ENCODE measurements at places on chromosomes 4 and X.

- DNase-seq, result no peak
These were observed 350.0 kb upstream of the CASK start for GRCh38 chrX:42273387-42273786.

DNA sequence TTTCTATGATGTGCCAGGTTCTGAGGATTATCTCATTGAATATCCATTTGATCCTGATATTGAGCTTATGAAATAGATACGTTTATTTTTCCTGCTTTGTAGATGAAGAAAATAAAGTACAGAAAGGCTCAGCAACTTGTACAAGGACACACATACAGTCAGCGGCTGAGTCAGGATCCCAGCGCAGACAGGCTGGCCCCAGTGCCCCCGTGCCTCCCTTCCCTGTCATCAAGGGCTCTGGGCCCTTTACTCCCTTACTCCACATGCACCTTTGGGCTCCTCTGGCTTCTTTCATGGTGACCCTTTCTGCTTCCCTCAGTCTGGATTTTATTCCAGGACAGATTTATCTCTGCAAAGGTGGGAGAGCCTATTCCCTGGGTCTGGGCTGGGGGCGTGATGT, 12.8 kb downstream of the RASL11B start:
- DNase-seq, result no peak

DNA sequence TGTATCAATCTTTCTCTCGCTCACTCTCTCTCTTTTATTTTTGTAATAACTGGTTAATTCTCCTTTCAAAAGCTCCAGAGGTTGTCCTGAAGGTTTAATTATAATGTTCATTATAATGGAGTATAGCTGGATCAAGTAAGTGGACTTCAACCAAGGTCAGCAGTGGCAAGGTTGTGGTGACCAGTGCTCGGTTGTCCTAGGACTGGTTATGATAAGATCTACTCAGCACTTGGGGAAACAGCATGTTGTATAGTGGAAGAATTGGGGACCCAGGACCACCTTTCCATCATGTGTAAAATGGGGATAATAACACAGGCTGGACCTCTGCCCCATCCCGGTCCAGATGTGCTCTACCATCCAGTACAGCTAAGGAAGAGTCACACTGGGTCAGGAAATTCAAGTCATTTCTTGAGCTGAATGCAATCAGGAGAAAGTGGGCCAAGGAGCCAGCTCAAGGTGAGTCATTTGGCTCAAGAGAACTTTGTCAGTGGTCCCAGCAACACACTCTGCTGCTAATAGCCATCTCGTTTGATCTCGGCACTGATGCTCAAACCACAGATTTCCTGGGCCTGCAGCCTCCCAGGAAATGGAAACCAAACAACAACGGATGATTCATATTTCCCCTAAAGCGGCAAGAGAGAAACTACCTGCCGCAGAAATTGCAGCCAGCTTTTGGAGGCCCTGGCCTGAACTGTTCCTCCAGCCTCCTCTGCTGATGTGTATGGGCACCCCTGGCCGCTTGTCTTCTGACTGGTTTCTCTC, 123.6 kb upstream of the RBPJ start:
- peak; percentile 93 for DNase-seq

DNA sequence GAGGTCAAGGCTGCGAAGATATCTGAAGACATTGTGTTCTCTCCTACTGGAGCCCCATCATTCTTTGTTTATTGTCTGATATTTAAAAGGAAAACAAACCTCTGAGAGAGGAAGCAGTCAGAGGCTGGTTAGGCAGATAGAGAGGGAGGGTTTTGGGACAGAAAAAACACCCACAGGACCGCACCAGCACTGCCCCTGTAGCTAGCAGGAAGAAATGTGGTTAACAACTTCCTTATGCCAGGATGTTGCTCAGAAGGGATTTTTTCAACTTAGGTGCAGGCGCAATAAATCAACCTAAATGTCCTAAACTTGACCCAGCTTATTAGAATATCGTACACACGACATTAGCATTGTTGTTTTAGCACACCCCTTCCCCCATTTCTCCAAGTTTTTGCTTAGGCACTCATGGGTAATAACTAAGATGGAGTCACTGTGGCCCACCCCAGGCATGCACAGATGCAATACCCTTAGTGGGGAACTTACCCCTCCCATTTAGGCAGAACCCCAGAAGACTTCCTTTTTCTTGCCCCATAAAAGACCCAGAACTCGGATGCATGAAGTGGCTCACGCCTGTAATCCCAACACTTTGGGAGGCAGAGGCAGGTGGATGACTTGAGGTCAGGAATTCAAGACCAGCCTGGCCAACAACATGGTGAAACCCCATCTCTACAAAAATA, 2.8 kb upstream of the ZNF718 start:
- DNase-seq, result no peak

GRCh38 chrX:53305219-53305995, 24.0 kb upstream of the IQSEC2 start:
- no peak for DNase-seq

DNA sequence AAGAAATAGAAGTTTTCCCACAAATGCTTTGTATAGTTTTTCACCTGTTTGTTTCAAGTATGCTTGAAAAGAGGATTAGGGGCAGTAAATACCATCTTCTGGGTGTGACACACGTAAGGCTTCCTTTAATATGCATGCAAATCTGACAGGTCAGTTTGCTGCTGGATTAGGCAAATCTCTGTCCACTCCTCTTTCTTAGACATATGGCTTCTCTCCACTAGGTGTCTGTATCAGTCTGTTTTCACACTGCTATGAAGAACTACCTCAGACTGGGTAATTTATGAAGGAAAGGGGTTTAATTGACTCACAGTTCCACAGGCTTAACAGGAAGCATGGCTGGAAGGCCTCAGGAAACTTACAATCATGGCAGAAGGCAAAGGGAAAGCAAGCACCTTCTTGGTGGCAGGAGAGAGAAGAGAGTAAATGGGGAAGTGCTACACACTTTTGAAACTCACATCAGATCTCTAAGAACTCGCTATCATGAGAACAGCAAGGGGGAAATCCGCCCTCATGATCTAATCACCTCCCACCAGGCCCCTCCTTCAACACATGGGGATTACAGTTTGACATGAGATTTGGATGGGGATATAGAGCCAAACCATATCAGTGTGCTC, 66.9 kb downstream of the TAB3 start:
- no peak for DNase-seq

DNA sequence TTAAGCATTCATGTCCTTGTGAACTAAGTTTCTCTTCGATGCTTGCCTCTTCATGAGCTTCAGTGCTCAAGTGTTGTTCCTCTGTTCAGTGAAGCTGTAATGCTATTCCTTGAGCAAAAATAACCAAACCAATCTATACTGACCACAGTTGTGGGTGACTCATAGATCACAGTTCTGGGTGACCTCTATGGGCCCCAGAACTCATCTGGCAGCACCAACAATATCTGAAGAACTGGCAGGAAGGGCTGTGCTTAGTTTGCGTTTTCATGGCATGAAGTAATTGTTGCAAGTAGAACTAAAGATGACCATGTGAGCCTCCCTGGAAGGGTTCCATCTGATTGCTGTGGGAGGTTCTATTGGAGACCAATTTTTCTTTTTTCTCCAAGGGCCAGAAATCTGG, 106.2 kb downstream of the CCNG2 start:
- DNase-seq, result no peak

GRCh38 chrX:29090811-29091210, 503.6 kb downstream of the IL1RAPL1 start:
- peak; percentile 14 for DNase-seq

DNA sequence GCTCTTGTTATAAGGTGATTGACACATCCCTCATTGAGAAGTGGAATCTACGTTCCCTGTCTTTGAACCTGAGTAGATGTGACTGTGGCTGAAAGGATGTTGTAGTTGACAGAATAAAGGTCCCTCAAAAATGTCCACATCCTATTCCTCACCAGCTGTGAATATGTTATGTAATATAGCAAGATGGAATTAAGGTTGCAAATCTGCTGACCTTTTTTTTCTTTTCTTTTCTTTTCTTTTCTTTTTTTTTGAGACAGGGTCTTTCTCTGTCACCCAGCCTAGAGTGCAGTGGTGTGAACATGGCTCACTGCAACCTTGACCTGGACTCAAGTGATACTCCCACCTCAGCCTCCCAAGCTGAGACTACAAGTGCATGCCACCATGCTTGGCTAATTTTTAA, 7.2 kb upstream of the CCNG2 start:
- DNase-seq, result no peak

DNA sequence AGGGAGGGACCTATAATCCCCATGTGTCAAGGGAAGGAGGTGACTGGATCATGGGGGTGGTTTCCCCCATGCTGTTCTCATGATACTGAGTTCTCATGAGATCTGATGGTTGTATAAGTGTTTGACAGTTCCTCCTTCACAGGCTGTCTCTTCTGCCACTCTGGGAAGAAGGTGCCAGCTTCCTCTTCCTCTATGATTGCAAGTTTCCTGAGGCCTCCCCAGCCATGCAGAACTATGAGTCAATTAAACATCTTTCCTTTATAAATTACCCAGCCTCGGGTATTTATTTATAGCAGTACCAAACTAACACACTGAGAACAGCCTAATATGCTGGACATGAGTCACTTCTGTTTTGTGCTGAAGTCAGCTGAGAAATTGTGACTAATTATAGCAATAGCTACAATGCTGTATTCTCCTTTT, 656.9 kb upstream of the CPEB2 start:
- DNase-seq, result peak; percentile 2

DNA sequence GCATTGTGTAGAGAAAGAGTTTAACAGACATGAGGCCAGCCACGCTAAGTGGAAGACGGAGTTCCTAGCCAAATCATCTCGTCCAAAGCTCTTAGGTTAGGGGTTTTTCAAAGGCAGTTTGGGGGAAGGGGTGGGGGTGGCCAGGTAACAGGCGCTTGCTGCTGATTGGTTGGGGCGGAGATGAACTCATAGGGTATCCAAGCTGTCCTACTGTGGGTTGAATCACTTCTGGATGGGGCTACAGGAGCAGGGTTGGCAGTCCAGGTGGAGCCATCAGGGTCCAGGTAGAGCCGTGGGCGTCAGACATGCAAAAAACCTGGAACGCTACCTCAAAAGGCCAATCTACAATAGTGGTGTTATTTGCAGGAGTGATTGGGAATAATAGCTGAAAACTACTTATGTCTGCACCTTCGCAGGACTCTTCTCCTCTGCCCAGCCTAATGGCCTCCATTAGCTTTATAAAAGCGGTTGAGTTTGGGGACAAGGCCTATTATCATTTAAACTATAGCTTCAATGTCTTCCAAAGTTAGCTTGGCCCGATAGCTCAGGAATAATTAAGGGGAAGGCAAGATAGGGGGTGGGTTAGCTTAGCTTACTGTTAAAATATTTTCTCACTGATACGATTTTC, 579.6 kb downstream of the NLGN4X start:
- DNase-seq, result no peak

DNA sequence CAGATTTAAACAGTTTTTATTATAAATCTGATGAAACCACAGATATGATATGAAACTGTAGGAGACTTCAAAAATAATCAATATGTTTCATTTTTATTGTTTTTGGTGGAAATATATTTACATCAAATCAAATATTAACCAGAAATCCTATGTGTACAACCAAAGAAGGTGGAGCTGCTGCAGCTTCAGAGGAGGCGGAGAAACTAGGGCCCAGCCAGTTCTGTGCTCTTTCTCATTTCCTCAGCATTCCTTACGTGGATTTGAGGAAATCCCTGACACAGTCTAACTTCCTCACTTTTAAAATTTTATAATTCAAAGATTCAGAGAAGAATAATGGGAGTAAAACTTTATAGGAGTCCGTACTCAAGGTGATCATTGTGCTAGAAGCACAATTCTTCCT, 610.7 kb upstream of the CPXCR1 start:
- no peak for DNase-seq

DNA sequence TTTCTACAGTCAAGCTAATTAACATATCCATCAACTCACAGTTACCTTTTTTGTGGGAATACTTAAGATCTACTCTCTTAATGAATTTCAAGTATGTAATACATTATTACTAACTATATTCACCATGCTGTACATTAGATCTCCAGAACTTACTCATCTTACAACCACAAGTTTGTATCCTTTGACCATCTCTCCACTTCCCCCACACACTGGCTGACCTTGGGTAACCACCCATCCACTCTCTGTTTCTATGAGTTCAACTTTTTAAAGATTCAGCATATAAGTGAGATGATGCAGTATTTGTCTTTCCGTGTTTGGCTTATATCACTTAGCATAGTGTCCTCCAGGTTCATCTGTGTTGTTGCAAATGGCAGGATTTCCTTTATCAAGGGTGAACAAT, 30.5 kb upstream of the MAGED1 start:
- no peak for DNase-seq

GRCh38 chr4:81606801-81607501, 135.2 kb upstream of the RASGEF1B start:
- DNase-seq, result no peak

DNA sequence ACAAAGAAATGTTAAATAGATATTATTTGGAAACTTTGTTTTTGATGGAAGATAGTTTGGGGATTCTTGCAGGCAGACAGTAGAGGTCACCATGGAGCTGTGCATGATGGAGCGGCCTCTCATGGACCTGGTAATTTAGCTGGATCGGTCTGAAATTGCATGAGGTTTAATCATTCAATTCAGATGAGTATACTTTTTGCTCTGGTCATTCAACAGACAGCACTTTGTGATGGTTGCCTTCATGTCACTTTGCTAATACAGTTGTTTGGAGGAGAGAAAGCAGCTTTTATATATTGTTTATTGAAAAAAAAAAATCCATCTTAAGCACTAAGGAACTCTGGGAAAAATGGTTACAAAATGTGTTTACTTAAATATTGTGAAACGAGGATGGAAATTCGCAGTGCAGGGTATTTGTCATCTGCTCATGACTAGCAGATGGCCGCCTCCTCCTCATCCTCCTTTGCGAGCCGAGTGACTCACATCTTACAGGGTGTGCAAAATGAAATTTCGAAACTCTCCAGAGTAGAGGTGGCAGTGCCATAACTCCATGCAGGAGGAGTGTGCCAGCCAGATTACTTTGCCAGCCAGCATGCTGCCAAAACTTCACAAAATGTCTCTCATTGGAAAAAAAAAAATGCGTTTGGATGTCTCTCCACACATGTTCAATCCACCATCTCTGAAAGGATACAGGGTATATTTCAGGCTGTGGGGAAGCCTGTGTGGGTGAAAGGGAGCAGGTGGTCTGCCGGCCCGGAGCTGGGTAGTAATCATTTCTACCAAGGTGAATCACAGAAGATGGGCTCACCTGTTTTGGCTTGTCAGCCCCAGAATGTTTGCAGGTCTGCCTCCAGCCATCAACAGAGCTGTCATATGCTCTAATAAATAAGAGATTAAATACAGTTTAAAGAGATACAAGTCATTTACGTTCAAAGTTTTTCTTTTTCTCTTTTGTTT, 314.9 kb upstream of the DIPK2B start:
- peak; percentile 90 for DNase-seq

DNA sequence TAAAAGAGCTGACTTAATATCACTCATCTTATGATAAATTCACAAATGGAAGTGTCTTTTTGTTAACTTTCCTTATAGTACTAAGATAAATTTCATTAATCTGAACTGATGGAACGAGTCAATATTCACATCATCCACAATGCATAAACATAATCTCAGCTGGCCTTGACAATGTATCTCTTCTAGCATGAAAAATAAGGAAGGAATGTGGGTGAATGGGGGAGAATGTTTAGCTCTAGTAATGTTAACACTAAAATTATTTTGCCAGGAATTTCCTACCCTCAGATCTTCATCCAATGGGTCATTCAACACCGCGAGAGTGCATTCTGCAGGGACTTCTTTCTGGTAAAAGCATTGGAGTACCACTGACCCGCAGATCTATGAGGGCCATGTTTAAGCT, 15.8 kb downstream of the TRPC3 start:
- DNase-seq, result no peak

Data from fibroblast of skin of abdomen (primary cell).